Astrocyte (in vitro differentiated cells and primary cell): ENCODE measurements at places on chromosomes 16 and 17. TPM values are rescaled to one million over a fixed set of nuclear protein-coding genes. Genes with fewer than 3 reads are reported as not detected.

CD300E gene
- total RNA-seq = not detected in 2 replicates

MYH8 gene
- total RNA-seq = 0.10 TPM in 1 of 2 replicates, not detected in the other

DNA sequence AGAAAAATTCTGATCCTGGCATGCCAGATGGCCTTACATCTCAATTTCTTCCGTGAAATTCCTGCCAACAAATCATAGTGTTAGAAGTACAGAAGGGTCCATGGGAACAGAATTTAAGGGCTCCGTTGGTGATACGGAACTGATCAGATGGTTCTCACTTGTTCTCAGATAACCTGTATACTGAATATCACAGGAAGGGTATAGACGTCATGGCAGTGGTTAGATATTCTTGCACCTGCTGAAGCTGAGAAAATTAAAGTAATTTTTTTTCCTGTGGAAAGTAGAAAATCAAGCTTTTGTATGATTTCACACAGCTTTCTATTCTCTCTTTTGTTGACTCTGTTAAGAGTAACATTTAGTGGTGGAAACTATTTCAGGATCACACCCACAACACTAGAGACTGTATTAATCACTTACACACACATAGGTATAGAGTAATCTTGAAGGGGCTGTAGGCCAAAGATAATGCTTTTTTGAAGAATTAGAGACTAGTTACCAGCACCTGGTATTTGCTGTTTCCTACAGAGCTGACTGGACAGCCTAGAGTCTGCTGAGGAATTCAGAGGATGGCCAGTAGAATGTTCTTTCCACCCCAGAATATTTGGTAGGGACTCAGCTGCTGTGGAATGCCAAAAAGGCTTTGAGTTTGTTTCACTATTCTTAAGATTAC, 7.5 kb downstream of the TENT4B start:
- H3K36me3 ChIP-seq = no peaks in the 10 kb centered on the region
- no peak overlapping the region for H3K4me3 ChIP-seq
- peak; percentile 33 for DNase-seq
- H3K27me3 ChIP-seq = no peaks in the 10 kb centered on the region
- H3K27ac ChIP-seq = no peak overlapping the region
- H3K4me1 ChIP-seq = peaks cover 1% of the 10 kb centered on the region

DNA sequence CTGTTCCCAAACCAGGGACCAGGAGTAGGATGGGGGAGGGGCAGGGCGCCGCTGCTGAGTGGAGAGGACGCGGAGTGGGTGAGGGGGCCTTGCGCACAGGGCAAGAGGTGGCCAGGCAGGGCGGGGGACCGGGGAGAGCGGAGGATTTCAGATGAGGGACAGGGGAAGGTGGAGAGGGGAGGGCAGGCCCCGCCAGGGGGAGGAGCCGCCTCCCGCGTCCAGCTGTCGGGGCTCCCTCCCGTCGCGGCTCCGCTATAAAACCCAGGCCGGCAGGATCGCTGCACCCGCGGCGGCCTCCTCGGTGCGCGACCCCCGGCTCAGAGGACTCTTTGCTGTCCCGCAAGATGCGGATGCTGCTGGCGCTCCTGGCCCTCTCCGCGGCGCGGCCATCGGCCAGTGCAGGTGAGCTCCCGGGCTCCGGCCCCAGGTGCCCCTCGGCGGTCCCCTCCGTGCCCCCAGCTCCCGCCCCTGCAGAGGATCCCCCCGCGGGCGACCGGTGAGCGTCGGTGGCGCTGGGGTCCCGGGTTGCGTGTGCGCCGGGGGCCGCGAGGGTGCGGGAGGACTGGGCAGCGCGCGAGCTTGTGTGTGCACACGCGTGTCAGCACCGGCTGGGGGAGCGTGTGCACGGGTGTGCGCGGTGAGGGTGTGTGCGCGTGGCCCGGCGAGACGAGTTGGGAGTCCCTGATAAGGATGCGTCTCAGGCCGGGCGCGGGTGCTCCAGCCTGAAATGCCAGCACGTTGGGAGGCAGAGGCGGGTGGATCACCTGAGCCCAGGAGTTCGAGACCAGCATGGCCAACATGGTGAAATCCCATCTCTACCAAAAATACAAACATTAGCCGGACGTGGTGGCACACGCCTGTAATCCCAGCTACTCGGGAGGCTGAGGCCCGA, at the start of gene CA4:
CA4 (plus strand) TSS at position 283 of the 892 bp plus-strand sequence; CDS start at position 345, 62 bp downstream.
- DNase-seq = no peak
- no peak within 1 kb of the TSS for H3K4me3 ChIP-seq
- peaks cover 4% of the 10 kb centered on the region for H3K4me1 ChIP-seq
- peaks cover 67% of the 10 kb centered on the region for H3K27me3 ChIP-seq

GRCh38 chr16:85370881-85371651, 242.1 kb upstream of the GSE1 start:
- H3K27me3 ChIP-seq = peaks cover 3% of the 10 kb centered on the region
- H3K36me3 ChIP-seq = no peaks in the 10 kb centered on the region
- DNase-seq = no peak
- H3K27ac ChIP-seq = no peak overlapping the region

- DNase-seq = no peak
- H3K4me1 ChIP-seq = peaks cover 9% of the 10 kb centered on the region
- peaks cover 41% of the 10 kb centered on the region for H3K27me3 ChIP-seq
- H3K4me3 ChIP-seq = peak overlapping the region; percentile 90
These were observed 1.7 kb upstream of the IGF2BP1 start for GRCh38 chr17:48995304-48995973.

GRCh38 chr16:1363501-1364041, 11.8 kb downstream of the GNPTG start:
- peaks cover 7% of the 10 kb centered on the region for H3K36me3 ChIP-seq
- H3K27me3 ChIP-seq = no peaks in the 10 kb centered on the region
- H3K27ac ChIP-seq = no peak overlapping the region
- H3K4me3 ChIP-seq = no peak overlapping the region
